ENCODE measurements at places on chromosomes 16 and 17. TPM values are rescaled to one million over a fixed set of nuclear protein-coding genes. Genes with fewer than 3 reads are reported as not detected.

GRCh38 chr16:75192606-75193264 lies 14.2 kb downstream of the CTRB2 start:
- no peak overlapping the region for H3K27ac ChIP-seq
- H3K27me3 ChIP-seq, result no peaks in the 10 kb centered on the region
- no peaks in the 10 kb centered on the region for H3K36me3 ChIP-seq
- DNase-seq, result no peak

GRCh38 chr17:59666235-59666634 lies 41.0 kb downstream of the PTRH2 start:
- peaks cover 15% of the 10 kb centered on the region for H3K4me1 ChIP-seq
- no peaks in the 10 kb centered on the region for H3K27me3 ChIP-seq
- H3K4me3 ChIP-seq, result no peak overlapping the region
- no peak for DNase-seq

Gene NEK8
- total RNA-seq, result 34.6 TPM

Gene ABCA8
- total RNA-seq, result 31.9 TPM

DNA sequence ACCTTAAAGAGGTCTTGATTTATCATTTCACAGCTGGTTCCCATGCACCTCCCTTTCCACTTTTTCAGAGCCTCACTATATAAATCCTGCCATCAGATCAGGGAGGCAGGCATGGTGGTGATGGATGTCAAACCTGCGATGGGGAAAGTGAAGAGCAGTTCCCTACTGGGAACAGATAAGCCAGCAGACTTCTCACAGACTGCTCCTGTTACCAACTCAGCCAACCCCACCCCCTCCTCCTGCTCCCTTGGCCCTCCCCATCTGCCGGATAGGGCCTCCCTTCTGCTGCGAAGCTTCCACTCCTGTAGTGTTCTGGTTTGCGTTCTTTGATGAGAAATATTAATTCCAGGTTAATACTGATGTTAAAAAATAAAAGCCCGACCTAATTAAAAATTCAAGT lies 232.1 kb downstream of the STX8 start:
- no peaks in the 10 kb centered on the region for H3K27me3 ChIP-seq
- no peak for DNase-seq
- no peak overlapping the region for H3K4me3 ChIP-seq
- no peaks in the 10 kb centered on the region for H3K36me3 ChIP-seq

Gene CCNF
- total RNA-seq, result 4.3 TPM

GRCh38 chr16:79395591-79395990 lies 204.9 kb downstream of the MAF start:
- no peak for DNase-seq
- H3K27me3 ChIP-seq, result no peaks in the 10 kb centered on the region
- H3K27ac ChIP-seq, result no peak overlapping the region
- no peak overlapping the region for H3K4me3 ChIP-seq
- no peaks in the 10 kb centered on the region for H3K36me3 ChIP-seq

DNA sequence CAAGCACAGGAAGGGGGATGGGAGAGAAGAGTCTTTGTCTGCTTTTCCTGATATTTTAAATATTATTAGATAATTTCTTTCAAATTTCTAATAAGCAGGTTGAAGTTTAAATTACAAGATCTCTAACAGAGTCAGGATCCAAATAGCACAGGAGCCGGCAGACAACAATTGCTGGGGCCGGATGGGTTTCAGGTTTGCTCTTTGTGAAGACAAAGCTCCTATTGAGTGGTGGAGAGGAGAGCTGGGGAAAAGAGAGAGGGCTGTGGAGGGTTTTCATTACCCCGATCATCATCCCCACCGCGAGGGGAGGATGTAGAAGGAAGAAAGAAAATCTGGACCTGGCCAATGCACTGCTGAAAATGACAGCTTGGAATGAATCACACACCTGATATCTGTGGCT lies 197.3 kb downstream of the SOX9 start:
- H3K27me3 ChIP-seq, result no peaks in the 10 kb centered on the region
- no peak overlapping the region for H3K27ac ChIP-seq
- H3K4me1 ChIP-seq, result no peaks in the 10 kb centered on the region
- no peaks in the 10 kb centered on the region for H3K36me3 ChIP-seq
- DNase-seq, result no peak
